ENCODE measurements at places on chromosomes 5 and 9. TPM values are rescaled to one million over a fixed set of nuclear protein-coding genes. Genes with fewer than 3 reads are reported as not detected.

Gene SPATA31D4
- not detected for total RNA-seq

Gene SHISAL2B
- total RNA-seq: not detected

Gene SLC22A4
- total RNA-seq: 1.3 TPM

Gene ZDHHC11B
- 2.4 TPM for total RNA-seq

Gene FREM1
- total RNA-seq: 1.1 TPM

Gene KCTD16
- 0.03 TPM for total RNA-seq

Gene SLC24A2
- 0.05 TPM for total RNA-seq
